ENCODE measurements at places on chromosomes 2 and 18.

DNA sequence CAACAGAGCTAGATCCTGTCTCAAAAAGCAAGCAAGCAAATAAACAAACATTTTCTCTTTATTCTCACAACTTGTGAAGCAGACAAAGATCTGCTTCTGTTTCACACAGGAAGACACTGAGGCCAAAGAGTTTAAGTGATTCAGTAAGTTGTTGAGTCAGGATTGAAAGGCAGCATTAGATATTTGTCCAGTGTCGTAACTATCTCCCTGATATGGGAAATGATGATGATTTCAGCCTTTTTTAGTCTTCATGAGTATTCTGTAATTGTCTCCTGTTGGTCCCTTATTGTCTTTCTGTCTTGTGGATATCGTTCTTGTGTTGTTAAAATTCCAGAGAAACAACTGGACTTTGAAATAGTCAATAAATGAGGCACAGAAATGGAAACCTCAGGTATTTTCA is 59.6 kb downstream of the GATA6 start:
- DNase-seq: no peak

DNA sequence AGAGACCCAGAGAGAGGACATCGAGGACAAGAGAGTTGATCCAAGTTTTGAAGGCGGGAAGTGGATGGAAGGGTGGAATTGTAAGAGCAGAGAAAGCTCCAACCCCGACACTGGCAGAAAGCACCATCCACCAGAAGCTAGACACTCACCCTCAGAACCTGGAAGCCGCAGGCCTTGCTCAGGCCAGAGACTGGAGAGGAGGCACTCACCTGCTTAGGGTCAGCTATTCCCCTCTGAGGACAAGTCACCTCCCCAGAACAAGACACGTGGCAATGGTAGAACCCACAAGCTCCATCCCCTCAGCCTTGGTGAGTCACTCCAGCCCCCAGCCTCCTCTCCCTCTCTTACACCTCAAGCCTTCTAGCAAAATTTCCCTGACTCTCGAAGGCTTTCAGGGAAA is 64.9 kb downstream of the STEAP3 start:
- no peak for DNase-seq

DNA sequence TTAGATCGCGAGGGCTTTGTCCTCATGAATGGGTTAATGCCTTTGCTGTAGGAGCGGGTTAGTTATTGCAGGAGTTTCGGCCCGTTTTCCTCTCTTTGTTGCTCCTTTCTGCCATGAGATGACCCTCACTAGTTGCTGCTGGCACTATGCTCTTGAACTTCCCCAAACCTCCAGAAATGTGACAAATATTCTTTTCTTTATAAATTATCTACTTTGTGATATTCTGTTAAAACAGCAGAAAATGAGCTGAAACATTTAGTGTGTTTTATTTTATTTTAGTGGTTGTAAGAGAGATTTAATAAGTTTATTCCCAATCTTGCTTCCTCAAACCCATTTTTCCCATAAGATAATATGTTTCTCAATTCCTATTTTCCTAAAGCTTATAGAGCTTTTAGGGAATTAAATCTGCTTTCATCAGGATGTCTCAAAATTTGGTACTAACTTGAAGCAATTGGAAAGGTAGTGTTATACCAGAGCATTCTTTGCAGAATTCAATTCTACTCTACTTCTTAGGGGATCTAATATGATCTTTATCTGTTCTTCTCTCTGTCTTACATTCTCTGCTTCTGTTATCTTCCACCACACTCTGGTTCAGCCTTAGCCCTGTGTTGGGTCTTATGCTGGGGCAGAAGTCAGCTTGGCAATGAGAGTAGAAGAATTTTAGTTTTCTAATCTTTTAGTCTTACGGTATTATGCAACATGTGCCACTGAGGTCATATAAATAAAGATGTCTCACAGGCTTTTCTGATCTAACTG is 23.1 kb downstream of the DDX1 start:
- DNase-seq: no peak

GRCh38 chr2:147860009-147860408 is 15.2 kb downstream of the ACVR2A start:
- DNase-seq: no peak

DNA sequence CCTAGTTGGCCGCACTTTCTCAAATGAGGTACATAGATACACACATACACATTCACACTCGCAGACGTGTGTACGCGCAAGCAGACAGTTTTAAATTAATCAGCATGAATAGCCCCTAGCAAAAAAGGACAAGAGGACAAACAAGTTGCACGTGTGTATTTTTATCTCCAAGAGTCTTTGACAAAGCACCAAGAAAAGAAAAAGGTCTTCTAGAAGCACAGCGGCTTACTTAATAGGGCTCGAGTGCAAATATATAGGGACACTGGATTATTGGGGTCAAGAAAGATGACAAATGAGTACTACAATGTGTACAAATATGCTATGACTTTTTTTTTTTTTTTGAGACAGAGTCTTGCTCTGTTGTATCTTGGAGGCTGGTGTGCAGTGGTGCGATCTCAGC is 1.7 kb upstream of the BCL2 start:
- DNase-seq: no peak

- DNase-seq: no peak
Observed at GRCh38 chr2:101400048-101400447, 12.7 kb upstream of the CREG2 start.

DNA sequence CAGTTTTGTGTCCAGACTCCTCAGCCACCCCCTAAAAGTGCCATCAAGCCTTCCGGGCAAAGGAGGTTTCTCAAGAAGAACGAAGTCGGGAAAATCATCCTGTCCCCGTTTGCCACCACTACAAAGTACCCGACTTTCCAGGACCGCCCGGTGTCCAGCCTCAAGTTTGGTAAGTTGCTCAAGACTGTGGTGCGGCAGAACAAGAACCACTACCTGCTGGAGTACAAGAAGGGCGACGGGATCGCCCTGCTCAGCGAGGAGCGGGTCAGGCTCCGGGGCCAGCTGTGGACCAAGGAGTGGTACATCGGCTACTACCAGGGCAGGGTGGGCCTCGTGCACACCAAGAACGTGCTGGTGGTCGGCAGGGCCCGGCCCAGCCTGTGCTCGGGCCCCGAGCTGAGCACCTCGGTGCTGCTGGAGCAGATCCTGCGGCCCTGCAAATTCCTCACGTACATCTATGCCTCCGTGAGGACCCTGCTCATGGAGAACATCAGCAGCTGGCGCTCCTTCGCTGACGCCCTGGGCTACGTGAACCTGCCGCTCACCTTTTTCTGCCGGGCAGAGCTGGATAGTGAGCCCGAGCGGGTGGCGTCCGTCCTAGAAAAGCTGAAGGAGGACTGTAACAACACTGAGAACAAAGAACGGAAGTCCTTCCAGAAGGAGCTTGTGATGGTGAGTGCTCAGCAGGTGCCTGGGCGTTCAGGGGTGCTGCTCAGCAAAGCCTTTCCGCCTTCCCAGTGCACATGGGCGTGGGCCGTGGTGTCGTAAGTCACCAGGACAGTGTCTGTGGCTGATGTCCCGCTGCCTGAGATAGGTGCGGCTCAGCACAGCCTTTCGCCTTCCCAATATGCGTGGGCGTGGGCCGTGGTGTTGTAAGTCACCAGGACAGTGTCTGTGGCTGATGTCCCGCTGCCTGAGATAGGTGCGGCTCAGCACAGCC is 91.0 kb downstream of the SH3BP4 start:
- DNase-seq: no peak

DNA sequence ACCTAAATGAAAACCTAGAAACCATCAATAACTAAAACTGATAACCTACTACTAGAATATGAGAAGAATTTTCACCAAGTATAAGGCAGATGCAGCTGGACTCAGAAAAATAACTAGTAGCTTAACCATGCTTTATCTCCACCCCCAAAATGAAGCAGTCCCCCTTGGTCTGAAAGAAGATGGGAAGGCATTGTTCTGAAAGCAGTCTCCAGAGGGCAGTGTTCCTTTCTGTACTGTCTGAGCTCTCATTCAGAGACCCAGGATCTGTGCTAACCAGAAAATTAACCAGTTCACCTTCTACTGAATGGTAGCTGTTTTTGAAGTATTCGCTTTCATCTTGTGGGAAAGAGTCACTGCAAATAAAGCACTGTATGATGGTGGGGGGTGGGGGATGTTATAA is 273.0 kb downstream of the PDE11A start:
- no peak for DNase-seq

DNA sequence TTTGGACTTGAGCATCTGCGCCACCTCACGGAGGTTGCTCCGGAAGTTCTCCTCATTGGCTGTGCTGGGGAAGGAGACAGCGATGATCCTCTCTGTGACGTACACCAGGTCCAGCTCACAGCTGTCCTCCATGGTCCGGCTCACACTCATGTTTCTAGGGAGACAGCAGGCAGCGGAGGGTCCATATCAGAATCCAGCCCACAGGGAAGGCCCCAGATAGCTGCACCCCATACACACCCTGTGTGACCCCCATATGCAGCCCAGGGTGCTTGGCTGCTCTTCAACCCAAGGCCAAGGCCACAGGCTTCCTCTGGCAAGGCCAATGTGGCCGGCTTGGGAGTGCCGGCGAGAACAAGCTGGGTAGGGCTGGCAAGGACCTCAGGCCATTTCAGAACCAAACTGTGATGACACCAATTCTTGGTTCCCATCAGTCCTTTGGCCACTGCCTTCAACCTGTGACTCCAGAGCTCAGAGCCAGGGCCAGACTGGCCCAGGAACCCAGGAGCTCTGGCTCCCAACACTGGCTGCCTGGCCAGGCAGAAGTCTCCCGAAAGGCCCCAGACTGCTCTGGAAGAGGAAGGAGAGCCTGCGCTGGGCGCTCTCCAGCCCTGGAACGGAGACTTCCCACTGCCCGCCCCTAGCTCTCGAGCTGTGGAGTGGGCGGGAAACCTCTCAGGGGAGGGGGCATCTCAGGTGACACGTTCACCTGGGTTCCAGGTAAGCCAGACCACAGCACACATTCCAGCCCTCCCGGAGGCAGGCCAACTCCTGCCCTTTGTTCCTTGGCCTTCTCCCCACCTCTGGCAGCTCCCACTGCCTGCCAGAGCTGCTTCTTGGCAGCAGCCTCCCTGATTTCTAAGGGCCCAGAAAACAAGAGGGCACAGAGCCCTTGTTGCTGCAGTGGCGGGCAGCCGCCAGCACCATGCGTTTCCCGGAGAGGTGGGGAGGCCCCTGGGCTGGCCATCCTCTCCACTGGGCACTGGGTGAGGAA is 104.7 kb downstream of the TNS1 start:
- no peak for DNase-seq

DNA sequence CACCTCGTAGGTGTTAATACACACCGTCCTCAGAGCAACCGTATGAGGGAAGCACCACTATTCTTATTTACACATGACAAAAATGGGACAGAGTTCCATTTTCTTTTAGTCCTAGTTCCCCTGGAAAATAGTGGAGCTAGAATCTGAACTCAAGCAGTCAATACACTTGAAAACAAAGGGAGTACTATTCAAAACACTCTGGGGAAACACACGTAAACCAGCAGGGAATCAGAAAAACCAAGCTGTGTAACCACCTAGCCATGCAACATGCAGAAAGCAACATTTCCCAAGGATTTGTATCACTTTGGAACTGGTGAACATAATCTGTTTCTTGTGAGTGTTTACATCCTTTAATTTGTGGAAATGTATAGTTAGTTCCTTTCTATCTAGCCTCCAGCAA is 208.2 kb downstream of the UBE2E3 start:
- no peak for DNase-seq

GRCh38 chr18:25350489-25351251 is 1.3 kb downstream of the ZNF521 start:
- DNase-seq: peak; percentile 69

DNA sequence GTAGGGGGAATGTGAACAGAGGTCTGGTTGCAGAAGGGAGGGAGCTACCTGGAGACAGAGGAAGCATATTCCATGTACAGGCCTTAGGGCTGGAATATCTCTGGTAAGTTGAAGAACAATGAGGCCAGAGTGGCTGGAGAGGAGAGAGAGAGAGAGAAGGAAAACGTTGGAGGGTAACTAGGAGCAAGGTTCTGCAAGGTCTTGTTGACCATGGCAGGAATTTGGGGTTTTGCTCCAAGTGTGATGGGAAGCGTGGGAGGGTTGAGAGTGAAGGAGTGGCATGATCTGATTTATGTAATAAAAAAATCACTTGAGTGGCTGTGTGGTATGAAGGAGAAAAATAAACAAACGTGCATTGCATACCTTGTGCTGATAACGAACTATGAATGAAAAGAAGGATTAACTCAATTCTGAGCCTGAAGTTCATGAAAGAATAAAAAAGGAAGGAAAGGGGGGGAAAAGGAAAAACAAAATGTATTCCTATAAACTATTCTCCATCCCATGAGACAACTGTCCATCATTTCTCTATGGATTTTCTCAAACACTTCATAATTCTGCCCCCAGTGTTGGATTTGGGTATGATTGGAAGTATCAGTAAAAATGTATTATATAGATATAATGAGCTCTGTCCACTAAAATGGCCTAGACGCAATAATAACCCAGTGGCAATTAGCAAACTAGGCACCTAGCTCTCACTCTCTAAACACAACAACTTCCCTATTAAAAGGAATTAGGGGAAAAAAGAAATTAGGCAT is 59.7 kb upstream of the PMAIP1 start:
- DNase-seq: no peak

DNA sequence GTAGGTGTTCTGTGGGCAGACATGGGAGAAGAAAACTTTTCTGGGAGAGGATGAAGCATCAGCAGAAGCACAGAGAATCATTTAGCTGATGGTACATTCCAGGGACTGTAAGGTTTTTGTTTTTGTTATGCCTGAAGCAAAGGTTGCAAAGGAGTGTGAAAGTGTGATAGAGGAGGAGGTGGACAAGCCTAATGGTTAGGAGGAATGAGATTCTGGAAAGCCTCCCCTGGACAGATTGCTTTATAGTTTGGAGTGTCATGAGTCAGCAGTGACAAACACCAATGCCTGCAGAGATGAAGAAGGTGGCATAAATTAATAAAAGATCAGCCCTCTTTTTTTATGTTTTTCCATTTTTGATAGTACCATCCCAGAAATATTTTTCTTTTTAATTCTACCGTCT is 171.6 kb upstream of the BOD1L2 start:
- no peak for DNase-seq

DNA sequence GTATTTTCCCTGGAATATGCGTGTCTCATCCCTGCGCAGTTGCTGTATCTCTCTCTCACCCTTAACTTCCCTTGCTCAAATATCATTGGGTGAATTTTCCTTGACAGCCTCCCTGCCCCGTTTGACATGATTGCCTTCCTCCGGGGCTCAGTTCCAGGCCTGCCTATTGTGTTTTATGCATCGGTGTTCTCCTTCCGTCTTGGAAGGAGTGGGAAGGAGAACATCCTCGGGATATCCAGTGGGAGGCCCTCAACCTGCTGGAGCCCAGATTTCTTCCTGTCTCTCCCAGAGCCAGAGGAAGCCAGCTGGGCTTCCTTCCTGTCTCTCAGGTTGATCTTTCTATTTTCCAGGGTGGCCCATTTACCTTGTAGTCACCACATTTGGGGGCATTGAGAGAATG is 434.7 kb upstream of the HS6ST1 start:
- no peak for DNase-seq

- DNase-seq: no peak
Observed at GRCh38 chr2:216559625-216560156, 61.0 kb downstream of the RPL37A start.

DNA sequence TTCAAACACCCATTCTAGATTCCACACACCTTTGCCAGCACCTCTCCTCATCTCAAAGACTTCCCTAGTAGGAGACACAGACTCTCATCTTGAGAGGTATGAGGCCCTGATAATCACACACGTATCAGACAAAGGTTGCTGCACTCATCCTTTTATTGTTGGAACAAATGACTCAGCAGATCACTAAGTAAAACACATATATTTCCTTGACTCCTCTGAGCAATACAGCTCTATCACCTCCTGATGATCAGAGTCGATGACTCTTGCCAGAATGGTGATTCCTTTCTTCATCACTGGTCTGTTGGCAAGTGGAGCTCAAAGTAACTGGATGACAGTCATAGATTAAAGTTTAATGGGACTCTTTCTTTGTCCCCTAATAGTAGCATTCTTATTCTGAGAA is 1049.2 kb upstream of the ZEB2 start:
- no peak for DNase-seq

- no peak for DNase-seq
Observed at GRCh38 chr2:120303177-120303576, 42.8 kb upstream of the INHBB start.
